ENCODE measurements at places on chromosomes 12 and 14.

DNA sequence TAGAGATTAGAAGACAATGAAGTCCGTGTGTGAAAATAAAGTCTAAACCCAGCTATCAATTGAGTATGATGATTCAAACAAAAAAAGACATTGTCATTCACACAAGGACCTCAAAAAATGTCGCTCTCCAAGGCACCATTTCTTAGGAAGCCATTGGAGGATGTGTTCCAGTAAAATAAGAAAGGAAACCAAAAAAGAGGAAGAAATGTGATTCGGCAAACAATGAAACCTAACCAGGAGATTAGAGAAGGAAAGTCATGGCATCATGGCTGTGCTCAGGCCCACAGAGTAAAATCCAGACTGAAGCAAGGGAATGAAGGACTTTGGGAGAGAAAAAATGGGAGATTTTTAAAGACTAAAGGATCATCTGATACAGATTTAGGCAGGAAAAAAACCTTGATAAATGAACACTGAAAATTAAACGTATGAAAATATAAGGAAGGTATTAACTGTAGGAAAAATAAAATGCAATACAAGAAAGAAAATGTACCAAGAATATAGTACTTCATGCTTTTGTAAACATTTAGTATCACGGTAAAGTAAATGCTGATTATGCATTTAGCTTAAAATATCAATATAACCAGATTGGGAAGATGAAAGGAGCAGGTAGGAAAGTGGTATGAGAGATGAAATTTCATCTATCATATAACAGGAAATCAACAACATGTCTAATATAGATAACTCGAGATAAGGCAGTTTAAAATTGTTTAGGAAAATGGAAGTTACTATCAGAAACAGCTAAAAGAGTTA lies 38.2 kb upstream of the MTHFD1 start:
- DNase-seq = no peak

DNA sequence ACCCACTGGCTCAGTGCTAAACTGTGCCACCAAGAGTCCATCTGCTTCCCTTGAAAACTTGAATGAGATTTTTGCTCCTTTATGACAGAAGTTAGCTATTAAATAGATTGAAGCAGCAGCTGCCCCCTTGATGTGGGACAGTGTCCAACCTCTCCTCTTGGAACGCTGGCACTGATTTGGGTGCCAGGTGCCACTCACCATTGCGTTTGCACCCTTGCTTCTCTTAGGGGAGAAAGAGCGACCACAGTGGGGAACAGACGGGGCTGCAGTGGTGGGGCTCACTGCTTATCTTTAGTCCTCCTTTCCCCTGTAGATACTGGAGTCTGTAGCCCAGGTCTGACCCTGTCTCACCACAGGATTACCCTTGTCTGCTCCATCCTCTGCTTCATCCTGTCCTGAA lies 9.4 kb downstream of the EP400 start:
- no peak for DNase-seq

- DNase-seq = no peak
Observed at GRCh38 chr14:25007832-25008231, 42.1 kb downstream of the STXBP6 start.

DNA sequence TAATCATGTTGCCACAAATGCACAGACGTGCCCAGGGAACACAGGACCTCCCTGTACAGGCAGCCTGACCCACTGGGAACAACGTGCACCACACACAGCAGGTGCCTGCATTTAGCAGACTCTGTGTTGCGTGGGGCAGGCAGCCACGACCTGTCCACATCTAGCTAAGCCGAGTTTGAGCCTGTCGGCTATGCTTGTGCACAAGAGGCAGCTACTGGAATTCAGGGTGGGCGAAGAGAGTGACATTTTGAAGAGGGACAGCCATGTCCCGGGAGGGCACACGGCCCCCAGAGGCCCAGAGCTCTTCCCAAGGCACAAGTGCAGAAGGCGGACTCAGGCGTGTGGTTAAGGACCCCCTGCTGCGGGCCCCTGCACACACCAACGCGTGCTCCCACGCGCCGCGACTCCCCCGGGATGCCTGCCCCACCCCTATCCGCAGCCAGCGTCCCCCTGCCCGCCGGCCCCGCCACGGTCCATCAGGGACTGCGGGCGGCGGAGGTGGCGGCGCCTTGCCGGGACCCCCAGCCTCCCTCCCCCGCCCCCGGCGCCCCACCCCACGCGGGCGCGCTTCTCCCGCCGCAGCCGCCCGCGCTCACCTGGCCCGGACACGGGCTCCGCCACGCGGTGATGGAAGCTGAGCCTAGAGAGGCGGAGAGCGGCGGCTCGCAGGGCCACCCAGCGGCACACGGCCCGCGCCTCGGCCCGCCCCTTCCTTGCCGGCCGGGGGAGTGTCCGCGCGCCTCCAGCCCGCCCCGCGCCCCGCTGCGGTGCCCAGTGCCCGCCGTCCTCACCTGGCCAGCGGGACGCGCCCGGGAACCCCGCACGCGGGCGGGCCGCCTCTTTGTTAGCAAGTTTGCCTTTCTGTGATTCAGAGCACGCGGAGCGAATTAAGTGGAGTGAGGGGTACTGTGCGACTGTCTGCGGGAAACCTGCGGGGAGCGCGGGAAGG lies 125.3 kb upstream of the PRMT8 start:
- DNase-seq = no peak
